ENCODE measurements at places on chromosomes 13 and 19.

DNA sequence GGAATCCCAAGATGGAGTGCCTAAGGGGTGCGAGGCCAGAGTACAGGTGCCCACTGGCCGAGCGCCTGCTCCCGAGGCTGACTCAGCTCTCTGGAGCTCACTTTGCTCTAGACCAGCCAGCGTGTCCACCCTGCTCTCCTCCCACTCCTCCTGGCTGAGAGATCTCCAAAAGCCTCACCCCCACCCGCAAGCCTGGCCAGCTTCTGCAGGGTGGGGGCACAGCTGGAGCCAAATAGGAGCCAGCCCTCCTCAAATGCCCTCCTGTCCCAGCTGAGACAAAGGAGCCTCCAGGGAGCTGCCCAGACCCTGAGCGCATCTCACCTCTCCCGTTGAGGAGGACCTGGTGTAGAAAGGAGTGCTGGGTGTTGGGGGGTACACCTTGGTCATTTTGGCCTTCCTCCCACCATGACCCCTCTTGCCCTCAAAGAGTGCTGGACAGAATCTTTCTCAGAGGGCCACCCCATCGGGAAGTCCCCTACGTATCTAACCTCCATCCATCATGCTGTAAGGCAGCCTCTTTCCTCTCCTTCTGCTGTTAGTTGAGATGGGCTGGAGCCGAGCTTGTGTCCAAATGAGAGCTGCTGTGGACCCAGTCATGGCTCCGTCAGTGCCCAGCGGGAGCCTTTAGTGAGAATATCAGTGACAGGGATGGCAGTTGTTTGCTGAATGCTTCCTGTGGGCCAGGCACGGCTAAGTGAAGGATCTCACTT lies 123.9 kb upstream of the VSTM2B start:
- DNase-seq: no peak

DNA sequence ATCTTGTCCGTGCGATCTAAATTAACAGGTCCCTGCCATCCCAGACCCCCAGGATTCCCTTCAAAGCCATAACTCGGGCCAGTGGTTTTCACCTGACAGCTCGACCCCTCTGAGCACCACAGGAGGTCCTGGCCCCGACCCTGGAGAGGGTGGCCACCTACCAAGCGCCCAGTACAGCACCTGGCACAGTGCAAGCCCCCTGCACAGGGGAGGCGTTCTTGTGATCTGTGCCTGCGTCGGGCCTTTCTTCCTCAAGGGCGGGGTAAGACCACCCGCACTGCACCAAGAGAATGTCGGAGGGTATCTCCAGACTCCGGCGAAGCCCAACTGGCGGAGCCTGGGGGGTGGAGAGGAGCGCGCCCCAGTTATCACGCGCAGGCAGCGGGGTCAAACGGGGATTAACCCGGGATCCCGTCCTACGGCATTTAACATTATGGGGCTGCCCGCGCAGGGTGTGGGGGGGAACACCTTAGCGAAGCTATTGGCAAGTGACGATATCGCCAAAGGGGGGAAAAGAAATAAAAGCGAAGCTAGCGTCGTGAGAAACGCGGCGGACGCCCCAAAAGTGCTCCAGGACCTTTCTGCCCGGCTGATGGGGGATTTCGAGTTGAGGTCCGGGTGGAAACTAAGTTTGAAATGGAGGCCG lies 1.3 kb upstream of the HNRNPL start:
- DNase-seq: no peak

- no peak for DNase-seq
Measured at GRCh38 chr13:74576420-74576819, 442.2 kb upstream of the KLF12 start.

- no peak for DNase-seq
Measured at GRCh38 chr19:53580871-53581835, 43.2 kb downstream of the ZNF331 start.

DNA sequence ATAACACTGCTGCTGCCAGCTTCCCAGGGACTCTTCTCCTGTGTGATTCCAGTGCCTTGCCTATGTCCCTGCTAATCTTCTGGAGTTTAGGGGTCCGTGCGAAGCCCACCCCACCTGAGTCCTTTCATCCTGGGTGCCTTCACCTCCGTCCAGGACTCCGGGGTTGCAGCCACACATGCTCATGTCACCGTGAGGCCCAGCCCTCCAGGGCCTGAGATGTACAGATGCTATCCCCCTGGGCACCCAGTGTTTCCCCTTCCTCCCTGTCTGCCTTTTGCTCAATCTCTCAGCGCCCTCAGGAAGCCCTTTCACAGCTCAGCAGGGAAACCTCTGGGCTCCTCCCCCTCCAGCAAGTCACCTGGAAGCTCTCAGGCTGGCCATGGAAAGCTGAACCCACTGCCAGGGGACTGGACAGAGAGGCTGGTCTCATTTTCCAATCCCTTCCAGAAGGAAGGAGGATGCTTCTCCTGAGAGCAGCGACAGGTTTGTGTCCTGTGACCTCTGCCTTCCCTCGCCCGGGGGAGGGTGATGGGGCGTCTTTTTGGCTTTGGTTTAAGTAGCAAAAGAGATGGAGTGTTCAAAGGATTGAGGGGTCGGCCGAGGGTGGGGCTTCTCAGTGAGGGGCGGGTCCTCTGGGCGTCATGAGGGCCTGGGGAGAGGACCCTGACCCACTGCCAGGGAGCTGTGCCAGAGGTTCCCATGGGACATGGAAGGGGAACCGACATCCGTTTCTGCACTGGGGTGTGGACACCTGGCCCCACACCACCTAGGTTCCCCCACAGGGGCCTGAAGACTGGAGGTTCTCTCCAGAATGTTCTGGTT lies 30.8 kb upstream of the TFDP1 start:
- DNase-seq: no peak

- DNase-seq: no peak
Measured at GRCh38 chr19:44574186-44574950, 39.0 kb upstream of the IGSF23 start.

DNA sequence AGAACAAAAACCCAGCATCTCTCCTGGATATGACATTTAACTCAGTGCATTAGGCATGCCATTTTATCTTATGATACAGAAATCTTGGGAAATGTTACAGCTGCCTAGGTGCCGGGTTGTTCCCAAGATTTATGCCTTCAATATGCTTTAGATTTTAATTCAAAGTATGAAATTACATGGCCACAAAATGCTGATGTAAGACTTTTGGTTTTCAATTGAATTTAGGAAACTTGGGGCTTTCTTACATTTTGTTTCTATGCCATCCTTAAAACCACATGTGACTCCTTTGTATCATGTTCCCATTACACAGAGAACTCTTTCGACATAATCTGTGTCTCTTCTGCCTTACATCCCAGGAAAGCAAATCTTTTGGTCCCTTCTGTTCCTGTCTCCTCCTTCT lies 83.9 kb downstream of the CCNA1 start:
- no peak for DNase-seq
